SHP77 (cell line): ENCODE measurements at places on chromosomes 2 and 18.

GRCh38 chr18:79525556-79526467 is 130.1 kb downstream of the NFATC1 start:
- DNase-seq = no peak

DNA sequence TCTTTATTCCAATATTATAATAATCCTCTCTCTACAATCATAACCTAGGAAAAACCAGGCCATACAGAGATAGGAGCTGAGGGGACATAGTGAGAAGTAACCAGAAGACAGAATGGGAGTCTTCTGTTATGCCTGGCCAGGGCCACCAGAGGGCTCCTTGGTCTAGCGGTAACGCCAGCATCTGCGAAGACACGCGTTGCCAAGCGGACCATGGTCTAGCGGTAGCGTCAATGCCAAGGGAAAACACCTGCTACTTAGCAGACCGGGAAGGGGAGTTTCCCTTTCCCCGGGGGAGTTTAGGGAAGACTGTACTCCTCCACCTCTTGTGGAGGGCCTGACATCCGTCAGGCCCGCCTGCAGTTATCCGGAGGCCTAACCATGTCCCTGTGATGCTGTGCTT is 36.6 kb downstream of the ARL6IP6 start:
- DNase-seq = peak; percentile 26

GRCh38 chr2:241641631-241642030 is 4.1 kb downstream of the ATG4B start:
- no peak for DNase-seq

GRCh38 chr2:222307978-222308730 is 9.4 kb upstream of the PAX3 start:
- DNase-seq = no peak

DNA sequence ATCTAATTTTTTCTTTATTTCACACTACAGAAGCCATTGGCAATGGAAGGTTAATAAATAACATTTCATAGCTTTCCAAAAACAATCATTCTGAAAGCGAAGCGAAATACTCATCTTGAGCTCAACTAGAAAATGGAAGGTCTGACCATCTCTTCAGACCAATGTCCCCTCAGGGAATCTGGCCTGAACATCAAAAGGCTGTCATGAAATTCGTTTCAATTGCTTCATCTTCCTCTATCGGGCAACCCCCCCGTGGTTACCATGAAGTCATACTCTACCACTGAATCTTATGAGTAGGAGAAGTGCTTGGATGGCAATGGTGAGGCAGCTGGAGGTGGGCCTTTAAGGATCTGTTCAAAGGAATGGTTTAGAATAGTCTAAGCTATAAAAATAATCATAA is 22.9 kb upstream of the CYTIP start:
- DNase-seq = no peak

GRCh38 chr2:234669621-234670020 is 172.7 kb upstream of the ARL4C start:
- no peak for DNase-seq

GRCh38 chr18:61426492-61427053 is 93.3 kb downstream of the CDH20 start:
- no peak for DNase-seq

DNA sequence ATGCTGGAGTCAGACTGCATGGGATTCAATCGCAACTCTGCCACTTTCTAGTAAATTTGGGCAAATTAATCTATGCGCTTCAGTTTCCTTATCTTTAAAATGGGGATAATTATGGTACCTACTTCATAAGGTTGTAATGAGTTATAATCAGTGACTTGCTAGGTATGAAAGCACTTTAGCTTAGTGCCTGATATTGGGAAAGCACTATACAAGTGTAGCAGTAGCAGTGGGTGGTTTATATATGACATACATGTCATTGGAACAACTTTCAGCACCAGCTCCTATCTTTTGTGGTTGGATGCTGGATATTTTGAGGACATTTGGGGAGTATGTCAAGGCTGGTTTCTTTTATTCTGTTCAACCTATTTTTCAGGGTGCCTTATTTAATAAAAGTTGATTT is 277.7 kb downstream of the CAMKMT start:
- no peak for DNase-seq

GRCh38 chr2:144349674-144350073 is 170.2 kb downstream of the ZEB2 start:
- no peak for DNase-seq

DNA sequence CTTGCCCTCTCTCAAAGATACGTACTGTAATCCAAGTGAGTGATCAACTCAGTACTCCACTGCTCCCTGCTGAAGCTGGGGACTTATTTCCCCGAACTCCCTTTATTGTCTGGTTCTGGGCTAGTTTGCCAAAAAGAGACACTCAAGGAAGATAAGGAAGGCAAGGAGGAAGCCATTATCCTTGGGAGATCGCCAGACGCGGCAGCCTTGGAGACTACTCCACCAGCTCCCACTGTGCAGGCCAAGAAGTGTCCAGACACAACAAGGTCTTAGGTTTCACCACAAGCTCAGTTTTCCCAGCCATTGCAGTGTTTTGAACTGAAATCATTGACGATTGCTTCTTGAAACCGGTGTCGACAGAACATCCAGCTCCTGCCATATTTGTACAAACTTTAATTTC is 439.6 kb upstream of the UBE2E3 start:
- no peak for DNase-seq

DNA sequence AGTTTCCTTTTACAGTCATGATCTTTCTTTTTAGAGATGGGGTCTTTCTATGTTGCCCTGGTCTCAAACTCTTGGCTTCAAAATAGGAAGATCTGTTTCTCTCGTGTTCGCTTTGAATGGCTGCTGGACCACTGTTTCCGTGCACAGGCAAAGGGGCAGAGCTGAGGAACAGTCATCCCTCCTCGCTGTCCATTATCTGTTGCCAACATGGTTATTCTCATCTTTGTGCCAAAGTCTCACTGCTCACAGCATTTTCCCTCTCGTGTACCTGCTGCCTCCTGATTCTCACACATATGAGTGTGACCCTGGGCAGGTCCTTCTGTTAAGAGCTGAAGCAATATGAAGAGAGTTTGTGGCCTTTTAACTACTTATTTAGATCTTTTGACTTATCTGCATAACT is 28.0 kb upstream of the CCNYL1 start:
- DNase-seq = no peak

- DNase-seq = no peak
Observed at GRCh38 chr2:86027922-86028765, 77.5 kb downstream of the POLR1A start.

- DNase-seq = no peak
Observed at GRCh38 chr2:143117225-143117624, 12.0 kb upstream of the ARHGAP15 start.

GRCh38 chr2:626491-627339 is 50.5 kb downstream of the TMEM18 start:
- no peak for DNase-seq

GRCh38 chr2:127581516-127582490 is 46.3 kb downstream of the MYO7B start:
- DNase-seq = no peak

DNA sequence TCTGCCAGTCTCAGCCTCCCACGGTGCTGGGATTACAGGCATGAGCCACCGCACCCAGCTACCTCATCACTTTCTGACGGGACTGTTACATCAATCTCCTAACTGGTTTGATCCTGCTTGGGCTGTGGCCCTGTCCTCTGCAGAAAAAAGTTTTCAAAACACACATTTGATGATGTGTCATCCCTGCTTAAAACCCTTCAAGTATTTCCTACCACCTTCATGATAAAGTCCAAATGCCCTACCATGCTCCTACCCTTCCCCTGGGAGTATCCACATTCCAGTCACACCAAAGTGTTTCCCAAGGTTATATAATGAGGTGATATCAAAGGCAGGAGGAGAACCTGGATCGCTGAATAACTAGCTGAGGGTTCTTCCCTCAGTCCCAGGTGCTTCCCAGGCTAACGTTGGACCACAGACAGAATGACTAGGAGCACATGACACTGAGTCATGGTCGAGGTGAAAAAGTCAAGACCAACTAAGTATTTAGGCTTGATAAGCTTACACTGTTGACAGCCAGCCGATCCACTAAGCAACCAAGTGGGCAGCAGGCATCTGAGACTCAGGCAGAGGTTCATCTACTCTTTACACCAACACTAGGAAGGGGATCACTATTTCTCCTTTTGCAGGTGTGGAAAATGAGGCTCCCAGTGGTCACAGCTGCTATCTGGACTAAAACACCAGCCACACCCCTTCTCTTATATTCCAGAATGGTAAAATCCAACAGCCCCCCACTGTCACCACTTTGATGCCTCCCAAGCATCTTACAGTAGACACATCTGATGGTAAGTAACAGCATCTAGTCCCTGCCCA is 31.8 kb downstream of the CYRIA start:
- DNase-seq = no peak

DNA sequence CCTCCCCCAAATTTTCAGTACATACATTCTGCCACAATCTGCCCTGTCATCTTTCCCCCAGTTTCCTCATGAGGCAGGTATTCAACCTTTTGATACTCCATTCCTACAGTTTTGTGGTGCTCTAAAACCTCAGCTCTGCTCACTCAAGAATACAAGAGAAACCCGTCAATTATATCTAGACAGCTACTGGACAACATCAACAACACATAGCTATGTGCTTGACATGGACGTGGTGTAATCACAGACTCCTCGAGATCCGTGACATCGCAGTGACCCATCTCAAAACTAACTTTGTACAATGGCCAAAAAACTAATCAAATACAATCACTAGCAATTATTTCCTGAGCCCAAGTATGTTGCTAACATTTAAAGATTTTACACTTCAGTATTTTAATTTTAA is 23.6 kb downstream of the WDSUB1 start:
- no peak for DNase-seq

- no peak for DNase-seq
Observed at GRCh38 chr2:146080925-146081324, 1561.0 kb upstream of the ZEB2 start.

DNA sequence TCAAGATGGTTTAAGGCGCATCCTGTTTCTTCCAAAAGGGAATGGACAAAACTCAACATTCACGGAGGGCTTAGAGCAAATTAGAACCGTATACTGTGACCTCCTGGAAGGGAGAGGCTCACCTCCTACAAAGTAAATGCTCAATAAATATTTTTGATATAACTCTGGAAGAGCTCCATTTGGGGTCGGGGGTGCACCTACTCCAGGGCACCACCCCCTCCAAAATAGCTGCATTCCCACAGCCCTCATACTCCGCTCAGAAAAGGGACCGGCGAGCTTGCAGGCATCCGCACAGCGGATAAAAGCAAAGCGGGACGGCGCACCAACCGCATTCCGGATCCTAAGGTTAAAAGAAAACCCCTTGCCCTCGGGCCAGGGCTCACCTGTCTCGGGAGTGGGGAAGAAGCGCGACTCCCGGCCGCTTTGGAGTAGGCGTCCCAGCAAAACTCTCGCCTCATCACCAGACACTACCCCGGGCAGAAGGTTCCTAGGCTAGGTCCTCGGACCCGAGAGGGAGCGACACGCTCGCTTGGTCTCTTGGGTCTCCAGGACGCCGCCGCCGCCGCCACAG is 378 bp downstream of the WDPCP start:
- DNase-seq = no peak

- no peak for DNase-seq
Observed at GRCh38 chr2:143600116-143600515, 470.9 kb downstream of the ARHGAP15 start.

GRCh38 chr2:128573116-128573515 is 254.4 kb upstream of the HS6ST1 start:
- DNase-seq = no peak

DNA sequence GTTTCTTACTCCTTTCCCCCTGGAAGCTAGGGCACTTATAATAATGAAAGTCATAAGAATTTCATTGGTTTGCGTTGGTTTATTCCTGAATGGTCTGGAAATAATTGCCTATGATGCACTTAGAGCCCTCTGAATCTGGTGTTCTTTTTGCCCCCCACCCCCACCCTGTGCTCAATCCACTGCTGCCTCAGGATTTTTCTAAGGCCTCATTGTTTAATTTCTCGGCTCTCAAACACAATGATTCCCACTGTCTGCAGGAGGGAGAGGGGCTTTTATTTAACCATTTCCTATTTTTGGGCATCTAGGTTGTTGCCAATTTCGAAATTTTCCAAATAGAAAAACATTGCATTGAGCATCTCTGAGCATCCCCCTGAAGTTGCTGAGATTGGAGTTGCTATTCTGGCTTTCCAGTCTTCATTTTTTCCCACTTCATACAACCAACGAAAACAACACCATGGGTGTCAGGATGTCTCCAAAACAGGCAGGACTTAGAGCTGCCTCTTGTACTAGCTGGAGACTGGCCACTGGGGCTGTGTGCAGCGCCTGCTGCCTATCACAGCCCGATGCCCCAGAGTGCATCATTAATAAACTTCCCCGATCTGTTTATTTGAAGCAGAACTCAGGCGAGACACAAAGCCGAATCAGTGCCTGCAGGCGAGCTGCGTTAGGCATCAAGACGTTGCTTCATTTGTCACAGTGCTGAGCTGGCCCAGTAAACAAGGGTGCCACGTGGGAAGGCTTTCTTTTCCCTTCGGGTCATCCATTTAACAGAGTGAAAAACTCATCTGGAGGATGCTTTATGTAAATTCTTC is 1.8 kb upstream of the PCARE start:
- DNase-seq = no peak

DNA sequence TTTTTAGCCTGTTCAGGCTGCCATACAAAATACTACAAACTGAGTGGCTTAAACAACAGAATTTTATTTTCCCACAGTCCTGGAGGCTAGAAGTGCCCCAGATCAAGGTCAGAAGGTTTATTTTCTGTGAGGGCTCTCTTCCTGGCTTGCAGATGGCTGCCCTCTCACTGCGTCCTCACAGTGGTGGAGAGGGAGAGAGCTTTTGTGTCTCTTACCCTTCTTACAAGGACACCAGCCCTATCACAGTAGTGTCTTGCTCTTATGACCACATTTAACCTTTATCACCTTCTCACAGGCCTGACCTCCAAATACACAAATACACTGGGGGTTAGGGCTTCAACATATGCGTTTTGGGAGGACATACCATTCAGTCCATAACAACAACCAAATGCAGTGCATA is 11.7 kb downstream of the WDR7 start:
- no peak for DNase-seq

DNA sequence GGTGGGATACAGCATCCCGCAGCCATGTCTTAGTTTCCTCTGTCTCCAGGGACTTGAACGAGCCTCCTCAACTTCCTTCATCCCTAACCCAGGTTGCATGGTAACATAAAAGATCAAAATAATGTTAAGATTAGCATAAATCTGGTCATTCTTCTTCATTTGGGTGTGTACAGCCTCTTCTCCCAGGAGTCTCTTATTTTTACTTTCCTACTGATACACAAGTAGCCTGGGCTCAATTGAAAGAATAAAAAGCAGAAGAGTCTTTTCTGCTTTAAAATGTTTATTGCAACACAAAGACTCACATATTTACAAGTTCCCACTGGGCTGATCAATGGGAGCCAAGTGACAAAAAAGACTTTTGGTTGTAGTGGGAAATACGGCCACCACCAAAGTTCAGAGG is 137.9 kb upstream of the PID1 start:
- no peak for DNase-seq

GRCh38 chr2:85276571-85277118 is 51.1 kb downstream of the TGOLN2 start:
- no peak for DNase-seq

DNA sequence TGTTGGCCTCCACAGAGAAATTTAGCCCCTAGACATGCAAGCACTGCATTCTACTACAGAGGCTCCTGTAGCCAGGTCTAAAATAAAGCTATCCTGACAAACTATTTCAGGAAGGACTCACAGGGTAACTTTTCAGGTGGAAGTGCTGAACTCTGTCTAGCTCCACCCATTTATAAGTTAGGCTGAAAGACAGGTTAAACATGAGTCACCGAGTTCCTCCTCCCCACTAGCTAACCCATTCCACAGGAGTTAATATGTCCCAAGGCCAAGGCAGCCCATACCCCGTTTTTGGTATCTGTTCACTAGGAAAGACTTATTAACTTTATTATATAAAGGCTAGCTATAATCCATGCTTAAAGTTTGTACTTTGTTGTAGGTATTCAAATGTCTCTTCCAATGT is 3.5 kb downstream of the CWC22 start:
- DNase-seq = no peak
